ENCODE measurements at places on chromosomes 4 and X.

- no peak for DNase-seq
Observed at GRCh38 chr4:138916763-138917162, 98.8 kb upstream of the NOCT start.

DNA sequence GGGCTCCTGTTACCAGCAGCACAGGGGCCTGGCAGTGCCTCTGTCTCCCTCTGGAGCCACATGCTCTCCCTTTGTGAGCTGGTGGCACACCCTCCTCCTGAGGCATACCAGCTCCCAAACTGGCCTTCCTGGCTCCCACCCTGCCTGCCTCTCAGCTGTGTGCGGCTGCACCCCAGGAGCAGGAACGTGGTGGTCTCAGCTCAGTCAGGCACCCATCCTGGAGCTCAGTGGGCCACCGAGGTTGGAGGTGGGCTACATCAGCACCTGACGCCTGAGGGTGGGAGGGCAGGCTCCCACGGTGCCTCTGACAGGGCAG lies 85.9 kb upstream of the NKX1-1 start:
- no peak for DNase-seq

DNA sequence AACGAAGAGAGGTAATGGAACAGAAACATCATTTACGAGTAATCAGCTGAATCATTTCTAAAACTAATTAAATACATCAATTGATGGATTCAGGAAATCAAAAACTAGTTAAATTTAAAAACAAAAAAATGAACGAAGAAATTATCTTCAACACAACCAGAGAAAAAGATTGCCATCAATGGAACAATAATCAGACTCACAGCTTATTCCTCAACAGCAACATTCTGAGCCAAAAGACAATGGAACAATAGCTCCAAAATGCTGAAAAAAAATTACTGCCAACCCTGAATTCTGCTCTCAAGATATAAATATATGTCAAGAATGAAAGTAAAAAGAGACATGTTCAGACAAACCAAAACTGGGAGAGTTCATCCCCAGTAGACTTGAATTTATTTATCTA lies 65.5 kb upstream of the KLF3 start:
- DNase-seq = no peak

DNA sequence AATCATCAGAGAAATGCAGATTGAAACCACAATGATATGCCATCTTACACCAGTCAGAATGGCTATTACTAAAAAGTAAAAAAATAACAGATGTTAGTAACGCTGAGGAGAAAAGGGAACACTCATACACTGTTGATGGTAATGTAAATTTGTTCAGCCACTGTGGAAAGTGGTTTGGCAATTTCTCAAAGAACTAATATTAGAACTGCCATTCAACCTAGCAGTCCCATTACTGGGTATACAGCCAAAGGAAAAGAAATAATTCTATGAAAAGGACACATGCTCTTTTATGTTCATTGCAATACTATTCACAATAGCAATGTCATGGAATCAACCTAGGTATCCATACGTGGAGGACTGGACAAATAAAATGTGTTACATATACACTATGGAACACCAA lies 566.3 kb downstream of the STPG2 start:
- DNase-seq = no peak

DNA sequence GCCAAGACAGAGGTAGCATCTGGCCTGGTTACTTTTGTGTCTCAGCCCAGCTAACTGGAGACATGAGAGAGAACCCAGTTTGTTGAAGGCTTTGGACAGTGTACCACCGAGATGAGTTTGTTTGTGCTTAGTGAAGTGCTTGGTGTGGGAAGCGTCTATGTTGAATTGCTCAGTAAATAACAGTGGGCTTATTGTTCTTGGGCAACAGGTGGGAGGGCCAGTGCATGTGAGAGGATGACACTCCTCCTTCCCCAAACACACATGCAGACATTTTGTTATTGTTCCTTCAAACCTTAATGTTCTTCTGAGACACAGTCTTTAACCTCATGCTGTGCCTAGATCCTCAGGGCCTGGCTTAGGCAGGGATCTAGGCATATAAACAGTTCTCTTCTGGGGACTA lies 39.7 kb downstream of the MSN start:
- DNase-seq = no peak

- no peak for DNase-seq
Observed at GRCh38 chr4:57580710-57581599, 470.8 kb upstream of the IGFBP7 start.

DNA sequence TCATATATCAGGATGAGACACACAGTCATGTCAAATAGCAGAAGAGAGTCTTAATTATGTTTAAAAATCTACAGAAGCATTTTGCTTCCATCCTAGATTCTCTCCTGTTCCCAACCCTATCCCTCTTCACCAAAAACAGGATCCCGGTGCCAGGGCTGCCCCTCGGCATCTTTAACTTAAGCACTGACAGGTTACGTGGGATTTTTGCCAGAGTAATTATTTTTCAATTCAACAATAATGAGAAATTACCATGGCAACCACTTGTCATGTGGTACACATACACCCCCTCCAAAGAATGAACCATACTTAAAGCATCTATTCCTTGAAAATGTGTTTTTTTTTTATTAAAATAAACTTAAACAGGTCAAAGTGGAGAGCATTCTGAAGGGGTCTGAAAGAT lies 130.6 kb downstream of the LDB2 start:
- no peak for DNase-seq

GRCh38 chrX:112696481-112696880 lies 16.7 kb upstream of the LHFPL1 start:
- DNase-seq = no peak

DNA sequence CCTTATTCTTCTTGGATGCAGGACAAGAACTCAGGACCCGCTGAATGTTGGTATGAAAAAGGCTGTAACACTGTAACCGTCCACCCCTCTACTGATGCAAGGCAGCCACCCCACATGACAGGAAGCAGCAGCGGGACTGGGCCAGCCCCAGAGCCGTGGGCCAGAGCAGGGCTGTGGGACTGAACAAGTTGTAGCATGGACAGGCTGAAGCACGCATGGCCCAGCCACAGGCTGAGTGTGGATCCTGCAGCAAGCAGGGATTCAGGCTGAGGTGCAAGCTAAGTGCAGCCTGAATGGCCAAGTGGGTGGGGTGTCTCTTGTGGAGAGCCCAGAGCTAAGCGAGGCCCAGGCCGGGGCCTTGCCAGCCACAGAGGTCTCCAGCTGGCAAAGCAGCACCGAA lies 632.2 kb downstream of the SPOCK3 start:
- DNase-seq = no peak
